ENCODE measurements at places on chromosomes 4 and X.

DNA sequence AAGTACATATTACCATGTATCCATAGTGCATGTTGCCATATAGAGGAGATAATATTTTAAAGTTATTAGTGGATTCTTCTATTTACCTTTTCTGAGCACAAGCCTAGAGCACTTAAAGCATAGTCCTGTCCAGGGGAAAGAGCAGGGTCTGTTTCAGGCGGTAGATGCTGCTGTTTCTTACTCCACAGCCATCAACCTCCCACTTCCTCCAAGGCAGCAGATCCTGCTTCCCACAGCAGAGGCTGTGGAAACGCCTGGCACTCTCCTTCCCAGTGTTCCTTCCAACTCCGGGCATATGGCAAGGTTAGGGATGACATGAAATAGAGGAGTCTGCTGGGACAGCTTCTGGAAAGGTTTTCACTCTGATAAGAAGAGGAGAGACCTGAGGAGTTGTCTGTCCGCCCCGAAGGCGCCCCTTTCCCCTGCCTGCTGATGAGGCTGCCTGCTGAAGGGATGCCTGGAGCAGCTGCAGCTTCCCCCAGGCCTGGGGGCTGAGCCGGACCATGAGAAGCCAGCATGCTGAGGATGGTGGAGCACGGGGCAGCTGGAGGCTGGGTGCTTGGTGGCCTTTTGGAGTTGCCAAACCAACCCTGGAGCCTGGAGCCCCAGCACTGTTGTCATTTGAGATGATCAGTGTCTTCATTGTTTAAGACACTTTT, 43.9 kb upstream of the SLC25A4 start:
- DNase-seq = no peak

DNA sequence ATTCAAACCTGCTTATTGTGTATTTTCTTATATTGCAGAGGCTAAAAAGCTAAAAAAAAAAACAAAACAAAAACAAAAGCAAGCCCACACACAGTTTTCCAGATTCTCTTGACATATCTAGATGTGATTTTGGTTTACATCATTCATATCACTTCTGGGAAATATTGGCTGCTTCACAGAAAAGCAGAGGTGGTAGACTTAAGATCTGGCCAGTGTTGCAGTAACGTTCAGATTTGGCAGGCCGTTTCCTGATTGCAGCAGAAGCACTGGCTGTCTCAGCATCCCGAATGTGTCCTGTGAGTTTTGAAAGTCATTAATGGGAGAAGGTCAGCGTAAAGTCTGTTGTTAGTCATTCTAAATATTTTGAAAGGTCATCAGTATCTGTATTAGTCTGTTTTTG, 2062.0 kb downstream of the ARAP2 start:
- no peak for DNase-seq

- DNase-seq = peak; percentile 42
Observed at GRCh38 chrX:10156199-10157031, at the start of gene CLCN4. Gene CLCN4, plus strand, starts transcription at chrX:10156975. Its CDS starts 28,058 bp downstream, at chrX:10185033.

- DNase-seq = no peak
Observed at GRCh38 chrX:39830414-39830813, 267.3 kb downstream of the BCOR start.

DNA sequence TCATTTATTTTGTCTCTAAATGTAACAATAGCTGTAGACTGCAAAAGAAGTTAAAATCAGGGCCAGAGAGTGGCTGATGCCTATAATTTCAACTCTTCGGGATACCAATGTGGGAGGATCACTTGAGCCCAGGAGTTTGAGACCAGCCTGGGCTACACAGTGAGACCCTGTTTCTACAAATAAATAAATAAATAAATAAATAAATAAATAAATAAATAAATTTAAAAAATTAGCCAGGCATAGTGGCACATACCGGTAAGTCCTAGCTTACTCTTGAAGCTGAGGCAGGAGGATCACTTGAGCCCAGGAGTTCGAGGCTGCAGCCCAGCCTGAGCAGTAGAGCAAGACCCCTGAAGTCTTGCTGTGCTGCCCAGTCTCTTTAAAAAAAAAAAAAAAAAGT, 79.1 kb downstream of the WWC2 start:
- no peak for DNase-seq

DNA sequence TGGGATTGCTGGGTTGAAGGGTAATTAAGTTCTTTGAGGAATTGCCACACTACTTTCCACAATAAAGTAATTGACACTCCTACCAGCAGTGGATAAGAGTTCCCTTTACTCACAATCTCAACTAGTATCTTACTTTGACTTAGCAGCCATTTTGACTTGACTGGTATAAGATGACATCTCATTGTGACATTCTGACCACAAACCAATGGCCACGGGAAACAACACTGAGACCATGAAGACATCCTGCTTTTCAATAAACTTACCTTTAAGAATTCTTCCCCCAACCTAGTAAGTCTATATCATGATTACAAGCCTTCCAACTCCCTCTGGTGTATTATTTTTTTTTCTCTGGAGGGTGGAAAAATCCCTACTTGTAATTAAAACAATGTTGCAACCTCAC, 66.9 kb upstream of the WDR1 start:
- no peak for DNase-seq

DNA sequence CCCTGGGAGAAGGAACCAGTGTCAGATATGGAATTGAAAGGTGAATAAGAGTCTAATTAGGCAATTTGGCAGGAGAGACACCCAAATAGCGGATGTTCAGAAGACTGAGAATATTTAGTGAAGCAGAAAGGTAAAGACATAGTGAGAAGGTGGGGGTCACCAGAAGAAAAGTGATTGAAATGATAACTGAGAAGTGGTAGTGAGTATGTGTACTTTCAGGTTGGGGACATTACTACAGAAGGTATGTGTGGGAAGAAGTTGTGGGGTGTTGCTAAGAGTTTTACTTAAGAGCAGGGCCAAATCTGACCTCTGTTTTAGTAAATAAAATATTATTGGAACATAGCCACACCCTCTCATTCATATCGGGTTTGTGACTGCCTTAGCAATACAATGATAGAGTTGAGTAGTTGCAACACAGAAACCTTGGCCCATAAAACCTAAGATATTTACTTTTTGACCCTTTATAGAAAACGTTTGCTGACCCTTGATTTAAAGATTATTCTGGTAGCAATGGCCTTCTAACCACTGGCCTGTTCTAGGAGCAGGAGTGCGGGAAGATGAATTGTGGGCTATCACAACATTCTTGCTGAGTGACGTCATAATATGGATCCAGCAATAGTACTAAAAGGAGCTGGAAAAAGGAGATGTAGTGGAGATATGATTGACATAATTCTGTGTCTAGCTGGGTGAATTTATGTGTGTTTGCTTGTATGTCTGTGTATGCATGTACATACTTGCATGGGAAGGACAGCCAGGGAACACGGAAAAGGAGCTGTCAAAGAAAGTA, 115.3 kb downstream of the HS3ST1 start:
- DNase-seq = no peak

- no peak for DNase-seq
Observed at GRCh38 chr4:35364321-35364870, 879.9 kb downstream of the ARAP2 start.

- DNase-seq = peak; percentile 13
Observed at GRCh38 chr4:54659313-54659712, 1.6 kb downstream of the KIT start.

DNA sequence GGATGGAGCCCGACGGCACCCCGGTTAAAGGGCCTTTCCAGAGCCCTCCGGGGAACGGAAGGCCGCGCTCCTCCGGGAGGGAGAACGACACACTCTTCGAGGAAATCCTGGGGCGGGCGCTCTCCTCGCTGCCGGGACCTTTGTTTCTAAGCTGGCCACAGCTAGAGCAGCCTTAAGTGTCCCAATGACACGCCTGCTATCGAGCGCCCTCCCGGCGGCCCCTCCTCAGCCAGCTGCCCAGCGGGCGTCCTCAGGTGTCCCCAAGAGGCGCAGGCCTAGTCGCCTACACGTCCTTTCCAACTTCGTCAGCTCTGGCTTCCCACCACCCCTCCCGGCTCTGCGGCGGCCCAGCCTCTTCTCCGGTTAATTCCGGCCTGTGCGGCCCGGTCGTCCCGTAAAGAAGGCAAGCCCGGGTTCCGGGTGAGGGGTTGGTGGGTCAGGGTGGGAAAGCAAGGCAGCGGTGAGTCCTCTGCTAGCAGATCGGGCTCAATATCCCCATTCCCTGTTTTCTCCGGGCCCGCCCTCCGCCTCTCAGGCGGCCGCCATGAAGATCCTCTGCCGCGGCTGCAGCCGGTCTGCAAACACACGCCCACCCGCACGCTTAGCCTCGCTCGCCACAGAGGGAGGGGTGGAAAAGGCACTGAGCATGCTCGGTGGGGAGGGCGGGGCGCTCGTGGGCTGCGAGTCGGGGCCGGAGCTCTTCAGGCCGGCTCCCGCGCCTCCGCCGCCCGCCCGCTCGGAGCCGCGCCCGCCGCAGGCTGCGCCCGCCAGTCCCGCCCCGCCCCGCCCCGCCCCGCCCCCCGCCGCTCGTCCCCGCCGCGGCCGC, at the start of gene RAP1GDS1:
Gene RAP1GDS1, plus strand, starts transcription at position 806 of the 826 bp plus-strand sequence. CDS start 182 bp downstream, outside the sequence.
- DNase-seq = peak; percentile 90

- DNase-seq = no peak
Observed at GRCh38 chr4:125714049-125714448, 399.3 kb downstream of the FAT4 start.

GRCh38 chrX:113289503-113289902, 448.9 kb upstream of the AMOT start:
- DNase-seq = no peak

GRCh38 chr4:42083816-42084215, 68.6 kb downstream of the BEND4 start:
- DNase-seq = no peak

DNA sequence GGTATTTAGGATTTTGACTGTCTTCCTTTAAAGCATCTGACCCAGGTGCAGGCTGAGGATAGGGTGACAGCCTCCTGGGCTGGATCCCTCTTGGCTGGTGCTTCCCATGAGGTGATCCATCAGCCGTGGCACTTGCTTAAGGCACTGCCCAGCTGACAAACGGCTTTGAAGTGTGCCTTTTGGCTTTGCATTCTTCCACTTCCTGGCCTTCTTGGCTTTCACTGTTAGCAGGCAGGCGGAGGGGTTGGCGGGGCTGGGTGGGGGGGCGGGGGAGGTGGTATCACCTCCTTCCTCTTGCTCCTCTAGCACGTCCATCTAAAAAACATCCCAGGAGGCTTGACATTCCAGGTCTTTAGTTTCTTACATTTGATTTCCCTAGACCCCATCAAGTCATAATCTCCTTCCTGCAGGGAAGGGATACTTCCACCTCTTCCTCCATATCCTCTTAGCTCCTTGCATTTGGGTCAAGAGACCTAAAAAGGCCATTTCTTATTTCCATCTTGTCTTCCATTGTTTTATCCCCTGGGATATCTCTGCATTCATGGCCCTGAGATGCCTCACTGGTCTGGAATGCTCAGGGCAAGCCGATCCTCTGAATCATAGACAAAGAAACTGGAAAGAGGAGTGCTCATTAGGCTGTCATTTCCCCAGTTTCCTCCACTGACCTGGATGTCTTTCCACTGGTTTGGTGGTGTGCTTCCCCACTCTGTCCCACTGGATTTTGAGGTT, 11.3 kb upstream of the APLN start:
- DNase-seq = no peak

GRCh38 chr4:42865572-42866189, 26.8 kb upstream of the GRXCR1 start:
- peak; percentile 1 for DNase-seq

GRCh38 chrX:70444946-70445656, 466 bp downstream of the DLG3 start:
- no peak for DNase-seq

DNA sequence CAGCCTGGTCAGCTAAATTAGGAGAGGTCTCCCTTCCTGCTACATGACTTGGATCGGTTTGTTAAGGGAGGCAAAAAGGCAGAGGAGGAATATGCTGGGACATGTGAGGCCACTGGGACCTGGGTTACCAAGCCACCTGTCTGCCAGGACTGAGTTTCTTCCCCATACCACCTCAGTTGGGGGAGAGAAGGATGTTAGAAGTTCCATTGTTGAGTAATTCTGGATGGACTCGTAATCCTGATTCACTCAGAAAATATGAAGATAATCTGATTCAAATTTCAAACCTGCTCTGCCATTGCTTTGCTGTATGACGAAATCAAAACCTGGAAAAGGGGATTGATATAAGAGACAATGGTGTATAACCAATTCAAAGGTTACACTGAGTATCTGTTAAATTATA, 97.4 kb upstream of the S100G start:
- DNase-seq = no peak

GRCh38 chr4:83285055-83285407, 433 bp upstream of the COQ2 start:
- no peak for DNase-seq

- no peak for DNase-seq
Observed at GRCh38 chr4:6331018-6331417, 61.4 kb downstream of the WFS1 start.

- DNase-seq = no peak
Observed at GRCh38 chrX:19794690-19795089, 92.7 kb downstream of the SH3KBP1 start.

GRCh38 chr4:37970702-37971101, 10.5 kb downstream of the PTTG2 start:
- DNase-seq = no peak

DNA sequence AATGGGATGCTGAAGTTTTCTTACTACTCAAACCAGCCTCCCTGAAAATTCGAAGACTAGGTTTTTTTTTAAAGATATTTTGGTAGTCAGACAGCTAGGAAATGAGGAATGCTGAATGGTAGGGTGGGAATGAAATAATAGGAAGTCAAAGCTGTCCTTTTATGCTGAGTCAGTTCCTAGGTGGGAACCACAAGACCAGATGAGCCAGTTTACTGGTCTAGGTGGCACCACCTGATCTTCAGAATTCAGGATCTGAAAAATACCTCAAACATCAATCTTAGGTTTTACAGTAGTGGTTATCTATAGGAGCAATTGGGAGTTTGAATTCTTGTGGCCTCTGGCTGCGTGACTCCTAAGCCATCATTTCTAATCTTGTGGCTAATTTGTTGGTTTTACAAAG, 183.1 kb upstream of the GALNT7 start:
- DNase-seq = no peak

DNA sequence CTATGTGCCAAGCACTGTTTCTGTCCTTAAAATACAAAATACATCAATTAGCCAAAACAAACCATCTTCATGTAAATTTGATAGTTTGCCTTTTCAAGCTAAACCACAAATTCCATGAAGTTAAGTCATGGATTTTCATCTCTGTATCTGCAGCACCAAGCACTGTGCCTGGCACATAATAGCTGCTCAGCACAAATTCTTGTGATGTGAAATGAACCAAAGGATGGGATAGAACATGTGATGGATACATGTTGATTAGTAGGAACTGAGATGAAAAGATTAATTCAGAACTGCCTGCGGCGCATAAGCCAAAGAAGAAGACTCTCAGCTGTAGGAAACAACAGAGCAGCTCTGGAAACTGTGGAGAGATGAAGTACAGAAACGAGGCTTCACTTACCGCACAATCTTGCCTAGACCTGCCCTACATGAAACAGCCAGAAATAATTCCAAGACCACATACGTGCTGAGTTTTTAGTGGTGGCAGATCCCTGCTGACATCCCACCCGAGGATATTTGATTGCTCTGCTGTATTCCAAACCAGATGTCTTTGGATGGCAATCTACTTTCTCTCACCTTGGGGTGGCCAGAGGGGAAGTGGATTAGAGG, 40.9 kb upstream of the DCLK2 start:
- DNase-seq = no peak

DNA sequence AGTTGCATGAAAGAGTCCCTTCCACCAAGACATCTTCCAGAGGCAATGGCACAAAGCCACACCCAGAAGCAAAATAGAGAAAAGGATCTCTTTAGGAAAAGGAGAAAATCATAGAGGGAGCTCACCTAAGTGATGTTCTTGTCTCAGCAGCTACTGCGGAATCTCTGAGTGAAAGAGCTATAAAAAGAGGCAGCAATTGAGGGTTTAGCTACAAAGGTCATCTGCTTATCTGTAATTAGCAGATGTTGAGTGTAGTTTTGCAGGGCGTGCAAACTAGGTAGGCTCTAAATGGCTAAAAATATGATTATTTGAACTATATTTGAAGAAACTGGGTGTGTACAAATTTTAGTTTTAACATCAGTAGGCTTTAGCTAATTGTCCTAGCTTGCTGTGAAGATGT, 276.0 kb downstream of the HS3ST1 start:
- no peak for DNase-seq

Measured in substantia nigra (tissue), 51 donors.